ENCODE measurements at places on chromosomes 5 and 9. TPM values are rescaled to one million over a fixed set of nuclear protein-coding genes. Genes with fewer than 3 reads are reported as not detected.

DNA sequence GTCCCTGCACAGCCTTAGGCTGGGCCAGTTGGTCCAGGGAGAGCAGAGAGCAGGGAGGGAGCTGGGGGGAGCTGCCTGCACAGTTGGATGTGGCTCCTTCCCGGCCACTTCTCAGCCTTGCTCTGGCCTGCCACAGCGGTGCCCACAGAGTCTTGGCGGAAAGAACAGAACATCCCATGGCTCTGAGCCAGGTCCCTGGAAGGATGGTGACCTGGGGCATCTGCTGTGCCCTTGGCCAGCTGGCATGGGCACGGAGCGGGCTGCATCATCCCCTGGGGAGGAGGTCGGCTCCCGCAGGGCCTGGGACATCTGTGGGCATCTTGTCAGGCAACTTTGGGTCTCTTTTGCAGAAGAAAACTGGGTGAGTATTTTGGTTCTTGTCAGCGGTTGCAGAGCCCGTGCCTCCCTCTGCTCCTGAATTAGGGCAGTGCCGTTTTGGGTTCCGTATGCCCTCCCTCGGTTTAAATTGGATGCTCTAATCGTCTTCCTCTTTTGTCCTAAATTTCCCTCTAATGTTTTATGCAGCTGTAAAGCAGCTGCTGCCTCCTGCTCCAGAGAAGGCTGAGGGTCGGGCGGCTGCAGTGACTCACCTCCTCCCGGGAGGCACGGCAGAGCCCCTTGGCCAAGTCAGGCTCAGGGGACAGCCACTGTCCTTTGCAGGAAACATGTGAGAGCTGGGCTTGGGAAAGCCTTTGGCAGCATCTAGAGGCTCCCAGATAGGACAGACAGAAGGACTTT lies 10.5 kb upstream of the NACC2 start:
- DNase-seq: no peak
- H3K27me3 ChIP-seq: peaks cover 4% of the 10 kb centered on the region
- peaks cover 53% of the 10 kb centered on the region for H3K4me1 ChIP-seq
- H3K4me3 ChIP-seq: no peak overlapping the region
- no peak overlapping the region for H3K27ac ChIP-seq

DNA sequence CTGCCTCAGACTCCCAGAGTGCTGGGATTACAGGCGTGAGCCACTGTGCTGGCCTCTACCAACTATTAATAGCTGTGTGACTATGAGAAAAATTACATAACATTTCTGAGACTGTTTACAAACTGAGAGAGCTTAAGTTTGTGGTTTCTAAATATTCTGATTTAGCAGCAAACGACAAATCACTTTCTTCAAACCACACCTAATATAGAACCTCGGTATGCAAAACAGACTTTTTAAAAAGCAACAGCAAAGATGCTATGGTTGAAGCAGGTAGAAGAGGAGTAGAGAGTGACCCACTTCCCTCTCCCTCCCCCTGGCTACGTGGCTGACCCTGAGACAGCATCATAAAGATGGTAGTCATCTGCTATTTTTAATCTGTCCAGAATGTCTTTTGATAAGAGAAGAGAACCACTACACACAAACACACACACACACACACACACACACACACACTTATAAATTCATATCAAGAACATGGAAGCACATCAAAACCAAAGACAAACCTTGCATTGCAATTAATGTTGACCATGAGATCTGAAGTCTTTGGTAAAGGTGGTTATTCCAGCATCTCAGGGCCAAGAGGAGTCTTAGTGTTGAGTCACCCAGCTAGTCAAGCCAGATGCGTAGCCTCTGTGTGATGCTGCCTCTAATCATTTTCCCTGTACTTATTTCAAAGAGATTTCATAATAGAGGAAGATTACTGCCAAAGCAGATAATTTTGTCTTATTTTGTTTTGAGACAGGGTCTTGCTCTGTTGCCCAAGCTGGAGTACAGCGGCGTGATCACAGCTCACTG lies 58.1 kb upstream of the TMEM215 start:
- H3K27me3 ChIP-seq: no peaks in the 10 kb centered on the region
- no peaks in the 10 kb centered on the region for H3K4me1 ChIP-seq
- no peaks in the 10 kb centered on the region for H3K36me3 ChIP-seq
- no peak overlapping the region for H3K27ac ChIP-seq
- no peak for DNase-seq

GRCh38 chr5:32339878-32340277 lies 27.1 kb upstream of the MTMR12 start:
- H3K27me3 ChIP-seq: no peaks in the 10 kb centered on the region
- no peaks in the 10 kb centered on the region for H3K36me3 ChIP-seq
- H3K4me1 ChIP-seq: no peaks in the 10 kb centered on the region
- DNase-seq: no peak

- no peak for DNase-seq
- H3K4me1 ChIP-seq: no peaks in the 10 kb centered on the region
- no peak overlapping the region for H3K27ac ChIP-seq
- no peaks in the 10 kb centered on the region for H3K27me3 ChIP-seq
- no peaks in the 10 kb centered on the region for H3K36me3 ChIP-seq
- no peak overlapping the region for H3K4me3 ChIP-seq
Measured at GRCh38 chr5:178832618-178833201, 27.0 kb upstream of the ZNF354B start.

C9orf85 gene
- total RNA-seq: 22.4 TPM

PITX1 gene
- total RNA-seq: 0.11 TPM

TIMD4 gene
- total RNA-seq: 5.3 TPM

IFNA13 gene
- not detected for total RNA-seq

All from spinal cord (tissue), 10 donors.